ENCODE measurements at places on chromosomes 4 and X.

DNA sequence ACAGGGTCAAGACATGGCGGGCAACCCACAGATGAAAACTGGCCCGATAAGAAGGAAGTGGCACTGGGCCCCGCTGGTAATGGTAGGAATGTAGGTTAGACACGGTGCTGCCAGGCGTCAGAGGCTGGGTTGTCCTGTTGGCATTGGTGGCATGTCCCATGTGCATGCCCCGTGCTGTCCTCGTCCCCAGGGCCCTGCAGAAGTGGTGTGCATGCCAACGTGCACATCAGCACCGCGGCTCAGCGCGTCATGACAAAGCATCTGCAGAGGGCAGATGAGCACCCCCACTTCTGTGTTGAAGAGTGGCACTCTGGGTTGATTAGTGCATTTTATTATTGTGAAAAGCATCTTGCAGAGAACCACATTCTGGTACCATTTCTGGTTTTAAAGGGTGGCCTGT, 35.6 kb downstream of the NELFA start:
- no peak for DNase-seq

- DNase-seq = no peak
Measured at GRCh38 chrX:1416965-1417760, 25.2 kb upstream of the SLC25A6 start.

DNA sequence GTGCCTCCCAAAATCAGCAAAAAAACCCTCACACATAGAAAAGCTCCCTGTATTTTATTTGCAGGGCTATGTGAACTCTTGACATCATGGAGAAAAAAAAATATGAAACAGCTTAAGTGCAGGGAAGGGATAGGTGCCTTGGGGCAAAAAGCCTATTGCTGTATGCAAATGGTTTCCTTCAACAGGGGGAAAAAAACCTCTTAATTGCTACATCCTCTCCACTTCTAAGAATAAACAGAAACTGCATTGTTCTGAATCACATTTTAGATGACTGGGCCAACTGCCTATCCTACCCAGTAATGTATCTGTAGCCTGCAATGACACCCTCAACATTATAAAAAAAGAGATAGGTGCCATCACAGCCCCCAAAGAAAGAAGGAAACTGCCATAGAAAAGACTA, 229.4 kb upstream of the GALNTL6 start:
- DNase-seq = no peak

GRCh38 chr4:182206916-182207315, 36.3 kb upstream of the TENM3 start:
- DNase-seq = no peak

GRCh38 chr4:6342530-6343293, 73.1 kb downstream of the WFS1 start:
- no peak for DNase-seq

DNA sequence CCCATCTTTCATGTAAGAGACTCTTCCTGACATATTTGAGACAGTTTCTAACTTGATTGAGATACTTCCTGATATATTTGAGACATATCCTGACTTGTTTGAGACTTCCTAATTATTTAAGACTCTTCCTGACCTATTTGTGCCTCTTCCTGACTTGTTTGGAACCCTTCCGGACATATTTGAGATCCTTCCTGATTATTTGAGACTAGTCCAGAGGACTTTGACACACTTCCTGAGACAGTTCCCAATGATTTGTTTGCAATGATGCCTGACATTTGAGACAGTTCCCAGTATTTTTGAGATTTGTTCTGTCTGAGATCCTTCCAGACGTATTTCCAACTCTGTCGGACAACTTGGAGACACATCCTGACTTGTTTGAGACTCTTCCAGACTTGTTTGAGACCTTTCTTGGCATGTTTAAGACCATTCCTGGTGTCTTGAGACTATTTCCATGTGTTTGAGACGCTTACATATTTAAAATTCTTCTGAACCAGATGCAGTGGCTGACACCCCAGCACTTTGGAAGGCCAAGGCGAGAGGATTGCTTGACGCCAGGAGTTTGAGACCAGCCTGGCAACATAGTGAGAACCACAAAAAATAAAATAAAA, 118.9 kb upstream of the USP9X start:
- DNase-seq = no peak

DNA sequence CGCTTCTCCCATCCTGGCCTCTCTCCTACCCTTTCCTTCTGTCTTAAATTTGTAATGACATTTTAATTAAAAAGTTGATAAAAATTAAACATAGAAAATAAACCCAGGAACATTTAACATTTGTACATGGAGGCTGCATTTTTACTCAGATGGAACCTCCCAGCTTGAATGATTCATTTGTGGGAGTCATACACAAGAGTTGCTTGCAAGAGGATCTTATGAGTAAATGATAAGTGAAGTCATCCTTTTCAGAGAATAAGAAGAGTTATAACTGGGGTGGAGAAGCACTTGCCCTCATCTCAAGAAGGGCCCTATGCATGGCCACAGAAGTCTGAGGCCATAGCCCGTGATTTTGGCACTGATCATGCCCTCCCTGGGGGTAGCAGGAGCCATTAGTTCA, 482.9 kb upstream of the BOD1L1 start:
- no peak for DNase-seq

- DNase-seq = no peak
Measured at GRCh38 chrX:4179031-4179430, 465.6 kb upstream of the PRKX start.

GRCh38 chr4:68691186-68691585, 20.7 kb upstream of the UGT2B15 start:
- no peak for DNase-seq

DNA sequence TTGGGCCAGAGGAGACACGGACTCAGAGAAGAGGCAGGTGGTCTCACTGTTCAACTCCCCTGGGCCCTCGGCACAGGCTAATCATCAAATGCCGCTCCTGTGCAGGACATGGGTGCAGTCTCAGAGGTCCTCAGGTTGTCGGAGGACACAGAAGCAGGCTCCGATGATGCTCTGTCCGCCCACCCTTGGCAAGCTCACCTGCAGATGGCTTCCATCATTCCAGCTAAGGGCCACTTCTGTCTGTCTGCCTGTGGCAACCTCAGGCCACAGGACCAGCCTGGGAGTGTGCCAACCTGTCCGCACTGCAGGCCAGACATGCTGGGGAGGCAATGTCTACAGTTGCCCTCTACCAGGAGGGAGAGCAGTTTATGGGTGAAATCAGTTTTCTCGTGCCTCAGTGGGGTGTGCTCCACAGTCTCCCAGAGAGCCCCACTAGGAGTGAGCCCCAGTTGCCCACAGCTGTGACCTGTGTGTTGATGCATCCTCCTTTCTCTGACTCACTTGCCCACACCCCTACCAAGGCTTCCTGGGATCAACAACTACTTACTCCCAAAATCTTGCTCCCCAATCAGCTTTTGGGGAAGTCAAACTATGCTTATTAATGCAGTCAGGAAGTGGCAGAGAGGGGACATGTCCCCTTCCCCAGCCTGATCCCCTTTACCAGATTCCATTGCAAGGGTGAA, 55.9 kb downstream of the HTRA3 start:
- no peak for DNase-seq

GRCh38 chrX:107197319-107197718, 8.9 kb downstream of the NUP62CL start:
- DNase-seq = no peak

- no peak for DNase-seq
Measured at GRCh38 chr4:51906167-51906958, 63.4 kb downstream of the DCUN1D4 start.

DNA sequence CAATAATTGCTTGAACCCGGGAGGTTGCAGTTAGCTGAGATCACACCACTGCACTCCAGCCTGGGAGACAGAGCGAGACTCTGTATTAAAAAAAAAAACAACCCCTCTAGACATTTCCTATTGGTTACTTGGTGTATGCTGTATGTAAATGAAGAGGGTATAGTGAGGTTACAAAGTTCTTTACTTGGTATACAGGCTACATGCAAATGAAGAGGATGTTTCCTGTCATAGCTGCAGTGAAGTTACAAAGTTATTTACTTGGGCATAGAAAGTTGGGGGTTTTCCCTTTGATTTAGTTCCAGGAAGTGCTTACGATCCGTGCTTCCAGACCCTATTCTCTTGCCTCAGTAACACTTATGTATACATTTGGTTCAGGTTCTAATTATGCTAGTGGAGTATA, 38.4 kb upstream of the CLNK start:
- no peak for DNase-seq

- no peak for DNase-seq
Measured at GRCh38 chr4:65624651-65625050, 45.6 kb downstream of the EPHA5 start.

DNA sequence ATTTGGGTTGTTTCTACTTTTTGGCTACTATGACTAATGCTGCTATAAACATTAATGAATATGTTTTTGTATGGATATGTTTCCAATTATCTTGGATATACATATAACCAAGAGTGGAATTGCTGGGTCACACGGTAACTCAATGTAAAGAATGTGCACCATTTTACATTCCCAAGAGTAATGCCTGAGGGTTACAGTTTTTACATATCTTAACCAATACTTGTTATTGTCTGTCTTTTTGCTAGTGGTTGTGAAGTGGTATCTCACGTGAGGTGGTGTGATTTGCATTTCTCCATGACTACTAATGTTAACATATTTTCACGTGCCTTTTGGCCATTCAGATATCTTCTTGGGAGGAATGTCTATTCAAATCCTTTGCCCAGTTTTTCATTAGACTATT, 200.3 kb upstream of the MAB21L2 start:
- no peak for DNase-seq

GRCh38 chr4:144709159-144709558, 63.2 kb downstream of the HHIP start:
- DNase-seq = no peak

DNA sequence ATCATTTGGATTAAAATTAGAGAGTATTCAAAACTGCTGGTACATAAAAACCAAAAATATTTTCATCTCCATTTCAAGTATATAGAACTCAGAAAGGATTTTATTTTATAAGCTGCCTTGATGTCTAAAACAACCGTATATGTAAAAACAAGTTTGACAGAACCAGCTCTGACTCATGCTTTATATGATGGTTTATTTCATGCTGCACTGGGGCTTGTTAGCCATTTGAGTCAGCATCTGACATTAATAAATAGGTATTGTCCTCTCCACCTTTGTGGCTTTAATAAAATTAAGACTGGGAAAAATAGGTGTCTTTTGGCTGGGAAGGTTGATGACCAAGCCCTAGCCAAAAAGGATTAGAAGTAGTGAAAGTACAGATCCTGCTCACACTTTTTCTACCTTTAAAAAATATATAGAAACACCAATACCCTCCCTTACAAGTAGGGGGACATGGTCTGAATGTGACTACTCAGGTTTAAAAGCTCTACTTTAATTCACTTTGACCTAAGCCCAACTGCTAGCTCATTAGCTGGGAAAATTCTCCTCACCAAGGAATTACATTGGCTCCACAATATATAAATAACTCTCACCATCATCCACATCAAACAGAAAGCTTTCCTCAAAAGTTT, 228.1 kb downstream of the ADAMTS3 start:
- no peak for DNase-seq

DNA sequence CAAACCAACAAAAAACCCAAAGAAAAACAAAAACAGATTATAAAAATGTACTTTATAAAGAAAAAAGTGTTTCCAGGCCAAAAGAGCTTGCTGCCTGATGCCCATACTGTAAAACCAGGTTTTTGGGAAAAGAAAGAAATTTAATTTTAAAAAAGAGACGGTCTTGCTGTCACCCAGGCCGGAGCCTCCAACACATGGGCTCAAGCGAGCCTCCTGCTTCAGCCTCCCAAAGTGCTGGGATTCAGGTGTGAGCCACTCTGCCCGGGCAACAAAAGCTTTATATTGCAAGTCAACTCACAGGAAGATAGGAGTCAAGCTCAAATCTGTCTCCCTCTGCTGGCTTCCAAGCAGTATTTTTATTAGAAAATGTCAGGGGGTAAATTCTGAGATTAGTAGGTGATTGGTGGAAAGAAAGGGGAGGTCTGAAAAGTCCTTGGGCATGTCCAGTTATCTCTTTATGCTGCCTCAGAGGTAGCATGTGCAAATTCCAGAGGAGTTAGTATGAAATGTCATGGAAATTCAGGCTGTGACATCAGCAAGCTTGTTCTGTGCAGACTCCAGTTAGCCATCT, 39.4 kb downstream of the MGST2 start:
- no peak for DNase-seq

DNA sequence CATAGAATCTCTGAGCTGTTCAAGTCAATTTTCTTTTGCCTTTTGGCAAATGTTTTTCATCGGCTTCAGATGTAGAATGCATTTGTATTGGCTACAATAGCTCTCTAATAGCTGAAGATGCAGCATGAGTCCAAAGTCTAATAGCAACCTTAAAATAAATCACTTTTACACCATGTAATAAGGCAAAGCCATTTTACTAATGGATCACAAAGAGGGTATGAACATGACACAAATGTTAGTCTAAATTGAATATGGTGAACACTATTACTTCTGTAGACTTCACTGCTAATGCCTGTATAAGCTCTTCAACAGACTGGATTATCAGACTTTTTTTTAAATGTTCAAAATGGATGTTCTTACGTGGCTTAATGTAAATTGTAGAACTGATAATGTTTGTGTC, 645.3 kb downstream of the TLL1 start:
- DNase-seq = no peak

DNA sequence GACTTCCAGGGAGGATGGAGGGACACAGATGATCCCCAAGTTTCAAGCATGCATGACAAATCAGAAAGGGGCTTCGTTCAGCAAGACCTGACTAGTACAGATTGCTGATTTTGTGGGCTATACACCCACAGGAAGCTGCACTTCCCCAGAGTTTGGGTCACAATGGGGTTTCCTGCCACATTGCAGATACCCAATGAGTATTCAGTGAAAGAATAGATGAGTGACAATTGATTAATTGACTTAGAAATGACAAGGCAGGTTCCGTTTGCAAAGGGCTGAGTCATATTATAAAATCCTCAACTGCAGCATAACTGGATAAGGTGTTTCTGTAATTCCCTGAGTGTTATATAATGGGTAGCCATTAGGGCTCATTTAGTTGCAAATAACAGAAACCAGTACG, 146.6 kb upstream of the TBL1X start:
- no peak for DNase-seq

- DNase-seq = no peak
Measured at GRCh38 chr4:15657366-15657765, 2.2 kb upstream of the FBXL5 start.

GRCh38 chr4:187141101-187141500, 417.4 kb upstream of the FAT1 start:
- DNase-seq = no peak

GRCh38 chr4:6225469-6225868, 25.1 kb upstream of the JAKMIP1 start:
- DNase-seq = peak; percentile 13

DNA sequence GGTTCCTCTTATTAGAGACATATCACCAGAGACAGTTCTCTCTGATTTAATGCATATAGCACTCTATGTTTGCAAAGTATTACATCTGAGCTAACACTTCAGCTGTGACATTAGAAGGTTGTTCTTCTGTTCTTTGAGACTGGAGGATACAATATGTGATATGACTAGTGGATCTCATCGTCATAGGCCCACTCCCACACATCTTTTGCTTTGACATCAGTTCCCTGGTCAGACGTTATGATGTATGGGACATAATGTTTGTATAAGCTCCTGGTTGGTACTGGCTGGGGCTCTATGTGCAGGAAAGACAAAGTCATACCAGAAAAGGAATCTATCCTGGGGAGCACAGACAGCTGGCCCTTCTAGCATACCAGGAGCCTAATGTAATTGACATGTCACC, 57.7 kb upstream of the MAML3 start:
- DNase-seq = no peak

All from activated CD4-positive, alpha-beta T cell treated with anti-CD3 and anti-CD28 coated beads, Interleukin-2, amount 50 U/mL, for 48 hours (primary cell).